Stimulated activated CD4-positive, alpha-beta T cell treated with anti-CD3 and anti-CD28 coated beads, Interleukin-12 subunit alpha, Interleukin-12 subunit beta, amount 100 ng/mL, for 4 hours (primary cell): ENCODE measurements at places on chromosomes 1 and 21.
A peak's percentile ranks its signal among the peaks of the same experiment; 100 is the strongest.

GRCh38 chr1:17259233-17259873 is 10.5 kb downstream of the PADI3 start:
- DNase-seq = no peak

DNA sequence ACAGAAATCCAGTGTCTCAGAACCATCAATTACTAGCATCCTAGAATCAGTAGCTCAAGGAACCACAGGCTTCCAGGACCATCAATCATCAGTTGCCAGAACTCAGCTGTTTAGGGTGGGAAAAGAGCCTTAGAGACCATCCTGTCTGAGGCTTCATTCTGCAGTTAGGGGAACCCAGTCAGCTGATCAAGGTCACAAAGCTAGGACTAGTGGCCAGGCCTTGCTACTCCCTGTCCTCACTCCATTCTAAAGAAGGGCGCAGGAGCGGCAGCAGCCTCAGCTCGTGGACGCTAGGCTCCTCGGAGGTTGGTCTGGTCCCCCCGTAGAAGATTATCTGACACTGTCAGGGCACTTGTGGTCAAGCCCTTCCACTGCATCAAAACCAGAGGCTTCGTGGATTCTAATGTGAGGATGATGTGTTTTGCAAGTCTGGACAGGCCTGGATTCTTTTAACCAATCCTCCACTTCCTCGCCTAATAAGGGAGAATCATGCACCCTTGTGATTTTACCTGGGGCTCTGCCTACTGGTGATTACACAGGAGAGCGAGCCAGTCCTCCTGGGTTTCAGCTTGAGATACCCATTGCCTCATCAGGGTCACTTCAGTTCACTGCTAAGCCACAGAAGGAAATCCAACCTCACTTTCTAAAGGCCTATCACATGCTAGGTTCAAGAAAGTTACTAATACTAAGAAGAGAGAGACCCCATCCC is 41.7 kb upstream of the IFFO2 start:
- no peak for DNase-seq

DNA sequence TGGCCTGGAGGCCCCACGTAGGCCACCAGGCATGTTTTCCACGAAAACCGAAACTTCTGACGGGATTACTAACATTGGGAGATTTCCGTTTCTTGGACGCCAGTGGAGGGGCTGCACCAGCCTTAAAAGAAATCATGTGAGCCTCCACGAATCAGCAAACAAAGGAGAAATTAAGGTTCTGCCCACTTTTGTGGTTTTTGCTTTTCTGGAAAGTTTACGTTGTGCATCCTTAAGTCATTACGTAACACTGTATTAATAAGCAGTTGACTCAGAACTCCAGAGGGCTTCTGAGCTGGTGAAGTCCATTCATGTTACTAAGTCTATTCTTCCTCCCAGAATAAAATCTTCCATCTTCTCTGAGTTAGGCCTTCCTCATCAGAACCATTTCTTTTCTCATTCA is 168.5 kb downstream of the PSMG1 start:
- DNase-seq = no peak

DNA sequence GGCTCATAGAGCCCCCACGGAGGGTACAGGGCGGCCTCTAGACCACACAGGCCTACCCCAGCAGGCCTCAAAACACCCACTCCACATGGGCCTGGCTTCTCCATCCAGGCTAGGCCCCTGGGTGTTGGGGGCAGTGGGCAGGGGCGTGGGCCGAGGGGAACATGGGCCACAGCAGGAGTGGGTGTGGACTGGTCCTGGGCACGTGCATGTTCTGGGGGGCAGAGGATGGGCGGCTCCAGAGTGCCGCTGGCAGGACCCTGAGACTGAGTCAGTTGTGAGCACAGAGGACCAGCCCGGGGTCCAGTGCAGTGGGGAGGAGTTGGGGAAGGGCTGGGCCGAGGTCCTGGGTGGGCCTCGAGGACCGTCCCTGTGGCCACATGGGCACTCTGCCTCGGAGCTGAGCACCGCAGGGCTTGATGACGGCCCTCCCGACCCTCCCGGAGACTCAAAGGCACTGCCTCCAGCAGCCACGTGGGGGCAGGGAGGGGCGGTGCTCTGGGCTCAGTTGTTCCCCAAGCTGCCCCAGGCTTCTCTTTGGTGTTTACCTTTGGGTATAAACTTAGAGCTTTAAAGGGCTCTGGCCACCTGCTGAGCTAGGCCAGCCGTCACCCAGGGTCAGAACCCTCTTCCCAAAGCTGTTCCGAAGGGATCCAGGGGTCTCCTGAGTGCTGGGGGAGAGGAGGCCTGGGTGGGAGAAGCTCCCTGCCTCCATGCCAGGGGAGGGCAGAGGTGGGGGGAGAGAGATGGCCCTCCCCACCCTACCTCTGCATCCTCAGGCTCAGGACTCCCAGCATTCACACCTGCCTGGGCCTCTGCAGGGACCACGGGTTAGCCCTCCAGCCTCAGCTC is 79.9 kb downstream of the MORN1 start:
- peak; percentile 51 for DNase-seq

DNA sequence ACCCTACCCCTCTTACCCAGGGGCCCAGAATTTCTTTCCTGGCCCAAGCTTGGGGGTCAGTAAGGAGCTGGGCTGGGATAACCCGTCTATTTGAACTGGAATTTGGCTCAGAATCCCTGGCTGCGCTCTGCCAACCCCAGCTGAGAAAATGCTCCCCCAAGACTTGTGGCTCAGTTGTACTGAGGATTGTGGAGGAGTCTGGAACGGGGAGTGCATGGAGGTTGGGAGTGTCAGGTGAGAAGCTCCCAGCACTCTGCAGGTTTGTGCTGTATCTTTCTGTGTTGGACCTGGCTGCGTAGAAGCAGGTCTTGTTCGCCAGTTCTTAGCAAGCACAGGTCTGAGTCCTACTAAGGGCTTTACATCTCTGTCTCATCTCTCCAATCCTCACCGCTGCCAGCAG is 1.6 kb downstream of the TCEA3 start:
- no peak for DNase-seq

- no peak for DNase-seq
Observed at GRCh38 chr1:191358724-191359123, 799.5 kb upstream of the RGS18 start.

- DNase-seq = no peak
Observed at GRCh38 chr1:113536182-113536780, 146.0 kb downstream of the MAGI3 start.

- no peak for DNase-seq
Observed at GRCh38 chr1:39310015-39310414, 105.5 kb downstream of the MACF1 start.

DNA sequence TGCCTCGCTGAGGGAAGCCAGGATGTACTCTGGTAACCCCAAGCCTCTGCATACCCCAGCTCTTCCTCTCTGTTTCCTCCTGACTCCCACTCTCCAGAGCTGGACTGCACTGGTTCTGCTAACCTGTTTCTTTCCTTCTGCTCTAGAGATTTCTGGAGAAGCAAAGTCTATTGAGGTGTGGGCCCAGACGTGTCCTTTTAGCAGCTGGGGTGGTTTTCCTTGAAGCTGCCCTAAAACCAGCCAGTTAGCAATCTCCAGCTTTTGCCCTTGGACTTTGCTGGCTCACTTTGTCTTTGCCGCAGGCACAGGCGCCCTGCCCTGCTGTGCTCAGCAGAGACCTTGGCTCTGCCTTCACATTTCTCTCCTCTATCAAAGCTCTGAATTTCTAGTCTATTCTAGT is 171.8 kb upstream of the IVNS1ABP start:
- no peak for DNase-seq

- no peak for DNase-seq
Observed at GRCh38 chr1:8122477-8123407, 96.6 kb upstream of the ERRFI1 start.

- no peak for DNase-seq
Observed at GRCh38 chr21:44368711-44369446, 15.5 kb downstream of the TRPM2 start.

DNA sequence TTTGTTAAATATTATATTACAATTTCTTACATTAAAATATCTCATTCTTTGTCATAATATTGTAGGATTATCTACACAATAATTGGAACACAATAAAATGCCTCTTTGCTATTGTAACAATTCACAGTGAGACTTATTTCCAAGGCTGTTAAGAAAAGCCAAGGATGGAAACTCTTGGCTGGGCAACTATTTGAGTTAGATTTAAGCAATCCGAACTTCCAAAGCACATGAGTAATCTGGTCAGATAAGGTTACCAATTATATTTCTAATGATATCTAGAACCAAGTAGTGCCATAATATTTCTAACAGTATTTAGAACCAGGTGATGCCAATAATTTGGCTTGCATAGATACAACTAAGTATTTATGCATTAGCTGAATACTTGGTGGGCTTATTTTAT is 154.7 kb upstream of the KCNK2 start:
- DNase-seq = no peak

GRCh38 chr1:9909234-9910046 is 629 bp downstream of the CTNNBIP1 start:
- peak; percentile 20 for DNase-seq

DNA sequence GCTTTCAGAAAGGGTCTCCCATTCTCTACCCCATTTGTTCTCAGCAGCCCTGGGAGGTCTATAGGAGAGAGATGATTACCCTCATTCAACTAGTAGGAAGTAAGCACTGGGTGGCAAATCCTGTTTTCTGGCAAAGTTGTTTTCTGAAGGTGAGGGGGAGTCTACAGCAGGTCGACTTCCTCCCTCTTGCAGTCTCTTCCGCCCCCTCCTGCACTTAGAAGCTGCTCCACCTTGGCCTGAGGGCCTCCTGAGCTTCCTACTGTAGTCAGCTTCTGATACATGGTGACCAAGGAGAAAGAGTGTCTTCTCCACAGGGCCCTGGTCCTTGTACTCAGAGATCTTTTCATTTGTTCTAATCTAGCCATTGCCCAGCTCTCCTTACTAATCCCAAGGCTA is 93.1 kb downstream of the RGL1 start:
- no peak for DNase-seq

DNA sequence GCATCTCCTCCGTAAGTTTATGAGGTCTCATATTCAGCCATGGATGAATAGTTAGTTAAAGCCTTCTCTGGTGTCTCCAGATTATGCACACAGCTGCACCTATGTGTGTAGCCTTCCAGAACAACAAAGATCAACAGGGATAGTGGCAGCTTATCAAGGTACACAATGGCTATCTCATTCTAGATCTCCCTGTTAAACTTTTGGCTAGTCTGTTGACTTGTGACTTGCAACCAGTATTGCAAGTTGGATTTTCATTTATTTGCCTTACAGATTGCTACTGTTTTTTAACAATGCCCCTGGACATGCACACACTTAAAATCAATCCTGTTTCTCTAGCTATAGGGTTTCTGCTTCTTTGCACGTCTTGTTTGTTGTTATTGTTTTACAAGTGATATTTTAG is 363.2 kb downstream of the OMA1 start:
- no peak for DNase-seq

DNA sequence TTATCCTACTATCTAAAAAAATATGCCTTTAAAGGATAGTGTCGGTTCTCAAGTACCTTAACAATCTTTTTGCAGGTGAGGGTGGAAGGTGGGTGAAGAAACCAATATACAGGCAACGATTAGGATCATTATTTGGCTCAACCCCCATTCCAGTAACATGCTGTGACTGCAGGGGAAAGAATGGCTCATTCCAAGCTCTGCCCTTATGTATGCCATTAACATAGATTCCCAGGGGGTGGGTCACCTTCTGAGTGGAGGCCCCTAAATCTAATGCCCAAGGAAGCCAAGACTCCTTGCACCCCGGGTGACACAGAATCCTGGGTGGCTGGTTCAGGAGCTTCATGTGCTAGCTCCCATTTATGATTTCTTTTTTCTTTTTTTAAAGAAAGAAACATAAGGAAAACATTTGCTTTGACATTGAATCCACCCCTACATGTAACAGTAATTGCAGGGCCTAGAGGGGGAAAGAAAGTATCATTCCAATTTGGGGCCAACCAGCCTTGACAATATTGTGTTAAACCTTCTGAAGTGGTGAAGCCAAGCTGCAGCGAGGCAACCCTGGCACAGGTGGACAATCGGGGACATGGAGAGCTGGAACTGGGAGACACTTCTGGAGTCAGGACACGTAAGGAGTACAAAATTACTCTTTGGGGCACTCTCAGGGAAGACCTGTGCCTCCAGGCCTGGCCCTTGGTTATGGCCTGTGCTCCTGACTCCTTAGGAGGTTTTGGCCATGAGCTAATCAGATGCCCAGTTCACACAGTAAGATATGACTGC is 200.3 kb downstream of the PBX1 start:
- no peak for DNase-seq

DNA sequence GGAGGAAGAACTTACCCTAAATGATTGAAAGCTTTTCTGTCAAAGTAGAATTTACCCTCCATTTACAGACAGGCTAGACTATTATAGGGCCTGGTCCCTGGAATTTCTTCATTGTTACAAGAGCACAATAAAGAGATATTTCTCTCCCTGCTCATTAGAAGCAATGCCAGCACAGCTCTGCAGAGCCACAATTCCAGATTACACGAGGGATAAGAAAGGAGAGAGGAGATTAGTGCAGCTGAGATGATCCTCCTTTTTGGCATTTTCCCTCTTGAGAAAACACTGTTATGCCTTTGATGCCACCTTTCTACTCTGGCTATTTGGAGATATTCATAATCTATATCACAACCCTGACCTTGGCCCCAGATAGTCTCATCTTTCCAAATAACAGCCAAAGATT is 1119.5 kb upstream of the TMPRSS15 start:
- no peak for DNase-seq

DNA sequence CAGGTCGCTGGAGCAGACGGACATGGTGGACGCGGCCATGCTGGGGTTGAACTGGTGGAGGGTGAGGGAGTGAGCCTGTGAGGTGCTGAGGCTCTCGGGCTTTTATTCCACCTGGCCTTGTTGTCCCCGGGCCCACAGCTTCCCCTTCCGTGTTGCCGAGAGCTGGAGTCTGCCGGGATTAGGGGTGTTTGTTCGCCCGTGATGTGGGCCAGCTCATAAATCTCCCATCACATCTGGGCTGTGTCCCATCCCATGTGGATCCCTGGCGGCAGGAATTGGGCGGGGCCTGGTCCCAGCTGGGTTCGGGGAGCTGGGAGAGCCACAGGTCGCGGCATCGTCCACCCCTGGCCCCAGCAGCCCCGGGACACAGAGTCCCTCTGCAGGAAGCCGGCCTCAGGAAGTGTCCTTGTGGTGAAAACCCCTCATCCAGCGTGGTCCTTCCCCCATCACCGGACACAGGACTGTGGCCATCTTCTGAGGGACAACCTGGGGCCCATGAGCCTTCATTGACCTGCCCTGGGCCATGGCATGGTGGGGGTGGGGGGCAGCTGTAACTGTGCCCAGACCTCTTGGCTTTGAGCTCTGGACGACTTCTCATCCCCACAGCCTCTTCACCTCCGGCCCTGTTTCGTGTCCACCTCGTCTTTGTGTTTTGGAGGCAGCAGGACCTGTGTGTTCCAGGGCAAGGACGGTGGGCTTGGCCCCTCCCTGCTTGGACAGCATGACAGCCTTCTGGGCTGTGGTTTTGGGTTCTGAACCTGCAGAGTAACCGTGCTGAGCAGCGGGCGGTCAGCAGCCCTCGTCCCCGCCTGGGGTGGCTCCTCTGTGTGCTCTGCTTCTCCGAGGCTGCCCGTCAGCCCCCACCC is at the start of gene KRTAP10-6:
Gene KRTAP10-6, minus strand, starts transcription at position 60 of the 866 bp plus-strand sequence. Its CDS starts 21 bp downstream, at position 39.
- no peak for DNase-seq

GRCh38 chr1:206713910-206714312 is 29.2 kb downstream of the MAPKAPK2 start:
- no peak for DNase-seq

DNA sequence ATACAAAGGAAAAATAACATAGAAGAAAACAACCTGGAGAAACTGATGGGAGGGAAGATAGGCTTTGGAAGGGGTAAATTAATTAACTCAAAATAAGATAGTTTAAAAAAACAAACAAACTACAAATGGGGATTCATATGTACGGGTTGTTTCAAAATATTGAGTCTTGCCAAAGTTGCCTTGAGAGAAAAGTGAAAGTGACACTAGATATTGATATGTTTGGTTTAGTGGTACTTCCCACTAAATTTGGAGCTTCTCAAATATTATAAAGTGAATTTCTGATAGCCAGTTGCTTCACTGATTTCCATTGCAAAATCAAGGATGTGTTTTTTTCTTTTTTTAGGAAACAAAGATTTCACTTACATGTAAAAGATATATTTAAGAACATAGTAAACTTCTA is 149.5 kb upstream of the RUNX1 start:
- DNase-seq = no peak
